Activated CD8-positive, alpha-beta memory T cell treated with anti-CD3 and anti-CD28 coated beads, Interleukin-2, amount 10 ng/mL, durations not matched to agents 7 days and 5 days (primary cell): ENCODE measurements at places on chromosomes 4 and X.
A peak's percentile ranks its signal among the peaks of the same experiment; 100 is the strongest.

- peak; percentile 73 for DNase-seq
- peak overlapping the region; percentile 95 for H3K27ac ChIP-seq
- peaks cover 21% of the 10 kb centered on the region for H3K4me1 ChIP-seq
- no peaks in the 10 kb centered on the region for H3K27me3 ChIP-seq
These were observed 677 bp upstream of the NONO start for GRCh38 chrX:71282514-71283402.

GRCh38 chr4:88955580-88956380, 101.2 kb downstream of the FAM13A start:
- no peaks in the 10 kb centered on the region for H3K27me3 ChIP-seq
- H3K4me3 ChIP-seq, result no peak overlapping the region
- peaks cover 2% of the 10 kb centered on the region for H3K4me1 ChIP-seq
- no peaks in the 10 kb centered on the region for H3K36me3 ChIP-seq

GRCh38 chr4:16827794-16828724, 70.4 kb downstream of the LDB2 start:
- H3K27me3 ChIP-seq, result no peaks in the 10 kb centered on the region
- DNase-seq, result no peak
- H3K36me3 ChIP-seq, result no peaks in the 10 kb centered on the region
- H3K4me1 ChIP-seq, result no peaks in the 10 kb centered on the region

- no peak for DNase-seq
- no peak overlapping the region for H3K4me3 ChIP-seq
- H3K36me3 ChIP-seq, result no peaks in the 10 kb centered on the region
- H3K27ac ChIP-seq, result no peak overlapping the region
- no peaks in the 10 kb centered on the region for H3K27me3 ChIP-seq
These were observed 19.9 kb downstream of the SORCS2 start for GRCh38 chr4:7212101-7212674.

DNA sequence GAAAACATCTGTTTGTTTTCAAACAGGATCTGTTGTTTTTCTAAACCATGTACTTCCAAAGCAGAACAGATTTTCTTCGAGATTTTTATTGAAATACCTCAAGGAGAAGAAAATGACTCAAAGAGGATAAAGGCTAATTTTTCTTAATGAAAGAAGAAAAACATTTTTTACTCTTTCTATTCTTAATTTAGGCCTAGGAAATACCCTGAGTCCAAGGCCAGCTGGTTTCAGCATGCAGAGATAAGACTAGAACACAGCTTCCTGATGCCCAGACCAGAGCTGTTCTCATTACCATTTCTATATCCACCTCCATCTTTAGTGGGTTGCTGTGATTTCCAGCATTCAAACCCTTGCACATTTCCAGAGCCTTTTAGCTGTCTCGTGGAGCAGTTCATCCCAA, 18.3 kb downstream of the GAB1 start:
- peaks cover 26% of the 10 kb centered on the region for H3K27me3 ChIP-seq
- no peak for DNase-seq
- H3K27ac ChIP-seq, result no peak overlapping the region
- H3K36me3 ChIP-seq, result peaks cover 9% of the 10 kb centered on the region

GRCh38 chr4:68572653-68573170, 3.4 kb downstream of the UGT2B17 start:
- DNase-seq, result no peak
- H3K36me3 ChIP-seq, result no peaks in the 10 kb centered on the region
- H3K27ac ChIP-seq, result no peak overlapping the region

DNA sequence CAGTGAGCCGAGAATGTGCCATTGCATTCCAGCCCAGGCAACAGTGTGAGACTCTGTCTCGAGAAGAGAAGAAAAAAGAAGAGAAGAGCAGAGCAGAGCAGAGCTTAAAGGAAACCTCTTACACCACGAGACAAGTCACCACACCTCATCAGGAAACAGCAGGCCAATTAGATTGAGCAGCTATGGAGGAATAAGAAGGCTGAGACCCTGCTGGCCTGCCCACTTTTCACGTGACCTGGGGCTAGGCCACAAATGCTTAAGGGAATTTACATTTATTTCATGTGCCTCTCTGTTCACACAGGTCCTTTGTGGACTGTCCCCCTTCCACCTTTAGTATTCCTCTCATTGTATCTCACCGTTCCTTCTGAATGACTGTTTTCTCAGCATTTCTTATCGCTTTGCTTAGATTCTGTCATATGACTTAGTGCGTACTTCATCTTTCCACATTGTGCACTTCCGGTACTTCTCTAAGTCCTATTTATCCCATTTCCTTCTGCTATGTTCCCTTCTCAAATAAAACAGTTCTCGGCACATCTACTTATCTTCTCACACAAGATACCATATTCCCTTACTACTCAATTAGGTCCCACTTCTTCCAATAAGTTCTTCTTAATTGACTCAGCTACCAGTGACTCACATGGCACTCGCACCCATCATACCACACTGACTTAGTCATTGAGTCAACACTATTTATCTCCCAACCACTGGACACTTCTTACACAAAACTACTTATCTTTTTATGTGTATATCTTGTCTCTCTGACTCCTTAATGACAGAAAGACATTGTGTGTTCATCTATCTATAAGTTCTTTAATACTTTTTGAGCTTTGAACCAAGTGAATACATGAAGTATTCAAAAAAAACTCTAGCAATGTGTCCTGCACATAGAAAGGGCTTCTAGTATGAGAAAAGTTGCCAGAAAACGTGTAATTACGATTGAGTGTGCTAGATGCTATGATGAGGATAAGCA, 11.0 kb downstream of the CUL4B start:
- no peak for DNase-seq
- no peak overlapping the region for H3K4me3 ChIP-seq
- H3K36me3 ChIP-seq, result peaks cover 18% of the 10 kb centered on the region
- peak overlapping the region; percentile 30 for H3K27ac ChIP-seq
- peaks cover 23% of the 10 kb centered on the region for H3K4me1 ChIP-seq
- H3K27me3 ChIP-seq, result no peaks in the 10 kb centered on the region

DNA sequence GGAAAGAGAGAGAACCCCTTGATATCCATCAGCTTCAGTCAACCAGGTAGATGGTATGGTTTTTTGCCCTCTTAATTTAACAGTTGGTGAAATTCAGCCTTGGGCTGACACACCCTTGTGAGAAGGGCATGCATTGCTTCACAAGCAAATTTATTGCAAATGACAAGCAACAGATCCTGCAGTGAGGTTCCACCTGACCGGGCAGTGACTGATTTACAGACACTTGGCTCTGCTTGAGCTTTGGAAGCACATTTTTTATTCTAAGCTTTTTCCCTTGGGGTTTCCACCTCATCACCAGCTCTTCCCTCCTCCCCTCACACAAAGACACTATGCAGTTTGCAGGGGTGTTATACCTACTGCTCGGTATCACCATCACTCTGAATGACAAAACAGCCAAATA, 28.3 kb upstream of the SERTM2 start:
- H3K4me1 ChIP-seq, result no peaks in the 10 kb centered on the region
- H3K27ac ChIP-seq, result no peak overlapping the region
- no peak overlapping the region for H3K4me3 ChIP-seq
- peaks cover 3% of the 10 kb centered on the region for H3K27me3 ChIP-seq
- H3K36me3 ChIP-seq, result no peaks in the 10 kb centered on the region
- DNase-seq, result no peak

GRCh38 chr4:31125496-31125895, 405.3 kb downstream of the PCDH7 start:
- no peaks in the 10 kb centered on the region for H3K27me3 ChIP-seq
- H3K4me3 ChIP-seq, result no peak overlapping the region
- no peaks in the 10 kb centered on the region for H3K36me3 ChIP-seq
- no peak for DNase-seq

- H3K27me3 ChIP-seq, result peaks cover 27% of the 10 kb centered on the region
- no peak overlapping the region for H3K27ac ChIP-seq
- no peaks in the 10 kb centered on the region for H3K4me1 ChIP-seq
These were observed 22.7 kb downstream of the SMPX start for GRCh38 chrX:21735038-21735767.

DNA sequence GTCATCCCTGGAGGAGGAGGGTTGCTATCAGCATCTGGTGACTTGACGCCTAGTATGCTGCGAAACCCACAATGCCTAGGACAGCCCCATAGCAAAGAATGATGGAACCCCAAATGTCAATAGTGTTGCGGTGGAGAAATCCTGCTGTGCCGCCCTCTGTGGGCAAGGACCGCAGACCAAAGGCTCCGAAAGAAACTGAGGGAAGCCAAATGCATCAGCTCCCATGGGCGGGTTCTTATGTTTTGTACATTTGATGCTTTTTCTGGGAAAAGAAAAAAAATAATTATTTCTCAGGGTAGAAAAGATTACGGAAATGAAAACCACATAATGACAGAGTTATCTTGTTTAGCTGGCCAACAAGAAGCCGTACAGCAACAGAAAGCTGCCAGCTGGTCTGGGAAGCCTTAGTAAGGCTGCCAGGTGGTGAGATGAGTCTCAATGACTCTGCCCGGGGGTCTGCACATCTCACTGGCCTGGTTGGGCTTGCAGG, 95.0 kb upstream of the TBL1X start:
- DNase-seq, result peak; percentile 52
- H3K4me3 ChIP-seq, result no peak overlapping the region
- H3K27ac ChIP-seq, result peak overlapping the region; percentile 76
- H3K27me3 ChIP-seq, result peaks cover 3% of the 10 kb centered on the region

DNA sequence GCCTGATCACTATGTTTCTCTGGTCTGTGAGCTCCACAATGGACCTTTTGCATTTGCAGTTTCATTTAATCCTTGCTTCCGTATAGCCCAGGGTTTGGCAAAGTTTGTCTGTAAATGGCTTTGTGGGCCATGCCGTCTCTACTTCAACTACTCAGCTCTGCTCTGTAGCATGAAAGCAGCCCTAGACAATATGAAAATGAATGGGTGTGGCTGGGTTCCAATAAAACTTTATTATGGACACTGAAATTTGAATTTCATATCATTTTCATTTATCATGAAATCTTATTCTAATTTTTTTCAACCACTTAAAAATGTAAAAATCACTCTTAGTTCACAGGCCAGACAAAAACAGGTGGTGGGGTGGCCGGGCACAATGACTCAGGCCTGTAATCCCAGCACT, 41.5 kb downstream of the ACE2 start:
- peaks cover 3% of the 10 kb centered on the region for H3K27me3 ChIP-seq
- H3K36me3 ChIP-seq, result no peaks in the 10 kb centered on the region
- no peaks in the 10 kb centered on the region for H3K4me1 ChIP-seq
- no peak for DNase-seq
- H3K27ac ChIP-seq, result no peak overlapping the region
- H3K4me3 ChIP-seq, result no peak overlapping the region

DNA sequence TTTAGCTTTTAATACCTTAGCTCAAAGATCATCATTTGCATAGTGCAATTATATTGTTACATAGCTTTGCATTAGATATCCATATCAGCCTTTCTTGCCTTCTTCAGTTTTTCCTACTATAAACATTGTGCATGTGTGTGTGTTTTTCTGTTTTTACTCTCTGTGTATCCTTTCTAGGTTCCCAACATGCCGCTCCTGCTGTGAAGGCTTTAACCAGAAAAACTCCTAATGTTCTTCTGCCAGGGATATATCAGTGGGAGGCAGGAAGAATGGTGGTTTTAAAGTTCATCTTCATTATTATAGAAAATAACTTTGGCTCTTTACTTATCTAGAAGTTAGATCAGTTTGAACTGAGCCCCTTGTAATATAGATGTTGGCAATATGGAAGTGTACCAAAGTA, 61.2 kb downstream of the CPE start:
- DNase-seq, result no peak
- no peaks in the 10 kb centered on the region for H3K36me3 ChIP-seq
- no peak overlapping the region for H3K27ac ChIP-seq
- no peak overlapping the region for H3K4me3 ChIP-seq
- H3K27me3 ChIP-seq, result peaks cover 16% of the 10 kb centered on the region

GRCh38 chrX:136047969-136048368, 62.7 kb downstream of the SLC9A6 start:
- no peaks in the 10 kb centered on the region for H3K27me3 ChIP-seq
- H3K4me3 ChIP-seq, result no peak overlapping the region
- DNase-seq, result no peak

- no peaks in the 10 kb centered on the region for H3K27me3 ChIP-seq
- no peak for DNase-seq
- no peaks in the 10 kb centered on the region for H3K4me1 ChIP-seq
- H3K4me3 ChIP-seq, result no peak overlapping the region
- H3K27ac ChIP-seq, result no peak overlapping the region
These were observed 19.5 kb downstream of the EFNB1 start for GRCh38 chrX:68848189-68848940.

DNA sequence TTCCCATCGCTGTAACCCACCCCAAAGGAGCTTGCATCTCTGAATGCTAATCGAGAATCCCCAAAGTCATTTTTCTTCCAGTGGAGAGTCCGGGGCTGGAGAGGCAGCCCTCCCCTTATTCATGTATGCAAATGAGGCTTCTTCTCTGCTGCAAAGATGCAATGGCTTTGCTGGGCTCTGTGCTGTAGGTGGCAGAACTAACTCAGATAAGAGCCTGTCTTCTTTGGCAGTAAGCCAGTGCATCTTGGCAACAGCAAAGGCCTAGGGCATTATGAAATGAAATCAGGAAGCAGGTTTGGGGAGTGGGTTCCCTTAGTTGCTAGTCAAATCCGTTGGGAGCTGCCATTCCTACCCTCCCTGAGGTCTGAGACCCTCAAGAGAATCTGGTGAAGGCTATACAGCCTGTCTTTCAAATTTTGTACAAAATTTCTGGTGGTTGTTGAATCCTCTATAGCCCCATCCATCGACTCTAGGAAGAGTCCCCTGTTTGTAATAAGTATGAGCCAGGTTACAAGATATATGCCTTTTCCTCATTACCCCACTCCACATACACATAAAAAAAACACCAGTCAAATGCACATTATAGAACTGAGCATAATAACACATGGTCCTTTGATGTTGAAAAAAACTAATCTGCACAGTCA, 290.6 kb upstream of the TAPT1 start:
- H3K27ac ChIP-seq, result no peak overlapping the region
- H3K36me3 ChIP-seq, result no peaks in the 10 kb centered on the region
- no peak overlapping the region for H3K4me3 ChIP-seq
- DNase-seq, result no peak
- H3K27me3 ChIP-seq, result no peaks in the 10 kb centered on the region
- H3K4me1 ChIP-seq, result no peaks in the 10 kb centered on the region

GRCh38 chrX:54808109-54808604, 612 bp downstream of the MAGED2 start:
- peak overlapping the region; percentile 86 for H3K4me3 ChIP-seq
- H3K4me1 ChIP-seq, result peaks cover 17% of the 10 kb centered on the region
- peaks cover 5% of the 10 kb centered on the region for H3K27me3 ChIP-seq

GRCh38 chrX:21911481-21911880, 29.0 kb upstream of the SMS start:
- H3K27me3 ChIP-seq, result no peaks in the 10 kb centered on the region
- DNase-seq, result no peak
- H3K4me1 ChIP-seq, result no peaks in the 10 kb centered on the region
- no peak overlapping the region for H3K27ac ChIP-seq

- no peaks in the 10 kb centered on the region for H3K27me3 ChIP-seq
- H3K4me3 ChIP-seq, result no peak overlapping the region
- no peak overlapping the region for H3K27ac ChIP-seq
- no peaks in the 10 kb centered on the region for H3K4me1 ChIP-seq
- DNase-seq, result no peak
These were observed 32.9 kb upstream of the MID1 start for GRCh38 chrX:10653302-10653701.
